ENCODE measurements at places on chromosomes 12 and 14.

DNA sequence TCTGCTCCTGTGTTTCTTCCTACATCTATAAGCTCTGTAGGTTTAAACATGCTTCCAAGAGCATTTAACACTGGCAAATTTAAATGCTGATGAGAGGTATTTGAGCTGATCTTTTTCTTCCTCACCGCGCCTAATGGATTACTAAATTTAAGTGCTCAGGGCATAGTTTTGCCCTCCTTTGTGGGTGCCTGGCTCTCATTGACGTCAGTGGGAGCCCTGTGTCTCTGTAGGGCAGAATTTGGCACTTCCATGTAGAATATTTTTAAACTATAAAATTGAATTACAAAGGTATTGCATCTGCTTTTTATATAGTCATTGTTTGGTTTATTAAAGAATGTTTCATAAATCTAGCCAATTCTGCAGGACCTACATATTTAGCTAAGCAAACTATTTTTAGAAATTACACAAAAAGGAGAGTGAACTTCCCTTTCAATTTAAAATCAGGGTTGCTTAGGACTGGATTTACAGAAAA lies 444.8 kb downstream of the AEBP2 start:
- DNase-seq = no peak

DNA sequence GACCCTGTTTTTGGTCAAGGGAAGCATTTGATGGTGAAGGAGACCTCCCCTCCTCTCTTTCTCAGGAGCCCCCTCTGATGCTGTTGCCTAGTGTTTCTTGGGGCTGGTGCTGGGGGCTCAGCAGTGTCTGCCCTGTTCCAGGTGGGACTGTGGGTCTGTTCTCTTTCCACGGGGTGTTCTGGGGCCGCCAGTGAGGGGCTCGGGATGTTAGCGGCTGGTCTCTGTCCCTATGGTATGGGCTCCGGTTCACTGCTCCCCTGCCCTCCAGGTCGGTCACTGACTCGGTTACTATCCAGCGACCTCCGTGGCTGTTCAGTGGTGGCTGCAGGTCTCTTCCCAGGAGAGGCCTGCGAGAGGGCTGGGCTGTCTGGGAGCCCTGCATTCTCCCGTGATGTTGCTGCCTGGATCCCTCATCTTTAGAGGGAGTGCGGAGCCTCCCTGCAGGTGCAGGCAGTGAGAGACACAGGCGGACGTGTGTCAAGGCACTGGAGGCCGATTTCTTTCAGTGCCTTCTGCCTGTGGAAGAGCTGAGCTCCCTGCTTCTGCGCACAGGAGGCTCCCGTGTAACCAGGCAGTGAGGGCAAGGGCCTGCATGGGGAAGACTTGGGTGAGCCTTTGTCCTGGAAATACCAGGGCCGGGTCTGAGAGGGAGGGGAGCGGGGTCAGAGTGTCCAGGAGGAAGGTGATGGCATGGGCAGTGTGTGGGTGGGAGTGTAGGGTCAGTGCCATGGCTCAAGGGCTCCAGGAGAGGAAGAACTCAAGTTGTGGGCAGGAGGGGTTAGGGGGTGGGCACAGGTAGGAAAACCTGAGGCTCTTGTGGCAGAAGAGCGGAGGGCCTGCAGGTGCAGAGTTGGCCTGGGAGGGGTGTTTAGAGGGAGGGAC lies 362.6 kb downstream of the TMEM121 start:
- DNase-seq = no peak

DNA sequence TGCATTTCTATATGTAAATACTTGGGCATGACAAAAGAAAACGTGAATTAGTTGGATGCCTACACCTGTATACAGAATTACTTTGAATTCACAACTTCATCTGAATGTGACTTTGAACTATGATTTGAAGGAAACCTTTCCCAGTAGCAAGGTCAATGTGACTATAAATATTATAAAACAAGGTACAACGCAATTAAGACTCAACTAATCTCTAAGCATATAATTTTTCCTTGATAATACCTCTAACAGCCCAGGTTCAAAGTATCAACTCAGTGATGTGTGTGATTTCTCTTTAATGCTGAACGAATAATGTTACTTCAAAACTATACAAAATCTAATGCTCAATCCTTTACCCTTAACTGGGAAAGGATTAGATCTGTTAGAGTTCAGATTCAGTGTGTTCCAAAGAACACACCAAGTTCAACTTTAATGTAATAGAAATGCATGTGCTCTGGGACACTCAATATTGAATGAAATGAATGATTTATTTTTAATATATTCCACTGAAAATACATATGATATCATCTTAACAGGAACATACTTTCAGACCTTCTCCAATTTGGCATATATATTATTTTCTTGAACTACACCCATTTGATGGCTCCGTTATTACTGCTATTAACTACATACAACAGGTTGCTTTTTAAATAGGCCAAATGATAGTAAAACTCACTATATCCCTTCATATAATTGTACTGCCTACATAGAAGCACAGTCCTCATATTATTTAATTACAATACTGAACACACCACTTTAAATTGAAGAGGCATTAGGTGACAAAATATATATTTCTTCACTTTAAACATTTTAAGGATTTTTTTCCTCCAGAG lies 40.1 kb upstream of the MTERF2 start:
- no peak for DNase-seq

DNA sequence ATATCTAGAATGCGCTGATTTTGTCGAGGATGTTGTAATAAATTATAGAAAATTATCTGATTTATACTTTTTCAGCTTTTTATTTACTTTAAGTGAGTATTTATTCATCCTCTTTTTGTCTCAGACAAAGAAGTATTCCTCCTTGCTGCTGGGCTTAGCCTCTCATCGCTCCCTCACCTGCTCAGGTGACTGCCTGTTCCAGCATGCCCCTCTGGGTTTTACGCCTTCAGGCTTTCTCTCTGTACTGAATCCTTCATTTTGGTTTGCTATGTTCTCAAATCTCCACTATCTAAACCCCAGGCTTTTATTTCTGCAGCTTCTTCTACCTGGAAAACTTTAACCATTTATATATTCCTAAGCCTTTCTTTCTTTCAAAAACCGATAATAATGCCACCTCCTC lies 1650.9 kb upstream of the SEL1L start:
- no peak for DNase-seq

DNA sequence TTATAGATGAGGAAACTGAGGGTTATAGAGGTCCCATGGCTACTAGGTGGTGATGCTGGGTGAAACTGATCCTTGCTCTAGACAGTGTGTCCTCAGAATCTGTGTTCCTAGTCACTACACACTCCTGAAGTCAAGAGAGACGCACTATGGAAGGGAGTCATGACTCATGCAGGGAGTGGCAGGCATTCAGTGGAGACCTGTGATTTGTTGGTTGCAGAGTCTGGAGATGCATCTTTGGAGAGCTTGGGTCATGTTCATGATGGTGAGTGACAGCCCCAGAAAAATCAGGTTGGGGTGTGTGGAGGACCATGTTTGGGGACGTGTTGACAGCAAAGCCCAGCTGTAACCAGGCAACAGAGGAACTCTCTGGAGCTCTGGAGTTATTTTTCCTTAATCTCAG lies 38.0 kb upstream of the FBXO21 start:
- DNase-seq = no peak

DNA sequence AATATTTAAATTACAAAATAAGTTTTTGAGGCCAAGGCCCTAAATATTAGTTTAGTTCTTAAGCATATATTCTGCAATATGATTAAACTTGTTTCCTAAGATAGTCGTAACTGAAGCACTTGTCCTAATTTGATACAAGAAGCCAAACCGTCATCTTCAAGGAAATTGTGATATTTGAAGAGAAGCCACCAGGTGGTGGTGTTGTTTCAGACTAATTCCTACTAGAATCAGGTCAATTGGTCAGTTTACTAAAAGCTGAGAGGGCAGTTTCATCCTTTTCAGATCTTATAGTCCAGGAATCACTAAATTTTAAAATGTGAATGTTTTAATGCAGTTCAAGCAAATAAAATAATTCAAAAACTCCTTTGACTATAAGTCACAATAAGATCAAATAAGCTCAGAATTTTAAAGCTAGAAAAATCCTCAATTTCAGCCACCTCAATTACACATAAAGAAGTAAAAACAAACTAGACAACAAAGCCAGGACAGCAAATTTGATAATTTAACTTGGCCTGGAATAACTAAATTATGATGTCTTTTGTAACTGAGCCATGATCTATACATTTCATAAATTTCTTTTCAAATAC lies 7.1 kb upstream of the ARL1 start:
- peak; percentile 45 for DNase-seq

DNA sequence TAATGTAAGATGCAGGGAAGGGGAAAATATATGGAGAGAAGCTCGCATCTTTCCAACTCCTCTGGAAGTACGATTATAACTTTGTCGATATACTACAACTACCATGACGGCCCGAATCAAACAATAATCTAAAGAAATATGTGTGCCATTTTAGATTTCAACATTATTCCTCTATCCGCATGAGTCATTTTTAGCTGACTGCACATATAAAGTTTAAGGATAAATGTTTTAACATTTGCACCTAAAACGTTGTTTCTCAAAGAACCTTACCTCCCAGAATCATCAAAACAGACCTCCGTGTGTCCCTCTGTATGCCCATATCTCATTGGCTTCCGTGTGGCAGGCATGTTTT lies 482 bp downstream of the WDHD1 start:
- no peak for DNase-seq

DNA sequence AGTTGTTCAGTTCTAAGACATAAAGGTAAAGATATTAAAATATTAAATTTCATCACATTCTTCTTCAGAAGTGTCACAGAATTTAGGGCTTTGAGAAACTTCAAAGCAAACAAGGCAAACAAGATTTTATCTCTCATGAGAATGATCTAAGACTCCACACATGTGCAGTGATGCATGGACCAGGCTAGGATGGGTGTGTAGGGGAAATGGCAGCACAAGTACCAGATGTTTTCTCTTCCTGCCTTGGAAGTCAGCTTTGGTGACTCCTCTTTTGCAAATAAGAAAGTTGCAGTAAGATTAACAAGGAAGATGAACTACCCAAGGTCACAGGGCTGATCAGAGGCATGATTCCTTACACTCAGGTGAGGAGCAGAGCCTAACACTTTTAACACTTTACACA lies 163.8 kb upstream of the LMNTD1 start:
- no peak for DNase-seq

DNA sequence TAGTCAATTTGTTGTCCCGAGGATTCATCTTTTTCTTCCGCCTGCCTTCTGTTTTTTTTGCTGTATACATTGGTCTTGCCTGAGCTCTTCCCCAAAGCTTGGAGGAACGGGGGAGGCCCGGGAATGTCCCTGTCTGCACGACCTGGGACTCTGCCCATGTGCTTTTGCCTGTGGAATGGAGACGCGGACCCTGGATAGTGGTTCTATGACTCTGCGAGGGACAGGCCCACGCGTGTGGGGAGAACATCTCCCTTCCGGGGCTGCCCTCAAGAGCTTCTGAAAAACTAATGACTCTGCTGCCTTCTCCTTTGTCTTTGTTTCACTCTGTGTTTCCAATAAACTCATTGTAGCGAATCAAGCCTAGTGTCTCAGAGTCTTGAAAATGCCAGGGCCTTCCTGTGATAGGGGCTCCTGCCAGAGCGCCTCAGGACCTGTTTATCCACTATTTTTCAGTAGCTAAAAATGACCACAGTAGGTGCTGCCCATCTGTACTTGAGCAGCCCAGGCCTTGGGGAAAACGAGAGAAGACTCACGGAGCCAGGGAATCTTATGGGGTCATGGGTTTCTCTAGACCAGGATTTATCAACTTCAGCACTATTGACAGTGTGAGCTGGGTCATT lies 12.3 kb downstream of the KRT83 start:
- no peak for DNase-seq

GRCh38 chr12:129325566-129325965 lies 472.3 kb downstream of the GLT1D1 start:
- DNase-seq = no peak

GRCh38 chr12:24522736-24523135 lies 426.2 kb downstream of the BCAT1 start:
- no peak for DNase-seq

- DNase-seq = no peak
These were observed 156.4 kb downstream of the ESR2 start for GRCh38 chr14:64137657-64138290.

- no peak for DNase-seq
These were observed 12.5 kb downstream of the PRDM4 start for GRCh38 chr12:107748472-107748871.

DNA sequence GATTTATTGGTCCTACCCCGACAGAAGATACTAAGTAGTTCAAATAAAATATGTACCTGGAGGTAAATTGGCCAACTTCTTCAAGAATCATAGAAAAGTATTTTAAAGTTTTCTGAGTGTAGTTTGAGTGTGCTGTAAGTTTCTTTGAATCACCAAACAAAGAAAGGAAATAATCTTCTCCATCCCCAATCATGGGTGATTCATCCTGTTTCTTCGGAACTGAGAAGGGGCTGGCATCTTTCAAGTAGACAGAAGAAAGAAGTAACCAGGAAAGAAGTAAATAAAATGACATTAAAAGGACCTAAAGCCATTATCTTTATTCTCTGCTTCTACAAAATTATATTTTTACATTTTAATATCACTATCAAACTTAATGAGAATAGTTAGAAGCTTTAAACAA lies 6.8 kb downstream of the LMNTD1 start:
- no peak for DNase-seq

- DNase-seq = no peak
These were observed 11.9 kb downstream of the TMTC3 start for GRCh38 chr12:88153959-88154358.

- DNase-seq = no peak
These were observed 39.6 kb downstream of the CACNA1C start for GRCh38 chr12:2092354-2092753.

GRCh38 chr12:71439613-71440344 lies at the start of gene LGR5:
LGR5 (plus strand) TSS chr12:71439798; CDS start chr12:71440081, 283 bp downstream.
- peak; percentile 71 for DNase-seq

DNA sequence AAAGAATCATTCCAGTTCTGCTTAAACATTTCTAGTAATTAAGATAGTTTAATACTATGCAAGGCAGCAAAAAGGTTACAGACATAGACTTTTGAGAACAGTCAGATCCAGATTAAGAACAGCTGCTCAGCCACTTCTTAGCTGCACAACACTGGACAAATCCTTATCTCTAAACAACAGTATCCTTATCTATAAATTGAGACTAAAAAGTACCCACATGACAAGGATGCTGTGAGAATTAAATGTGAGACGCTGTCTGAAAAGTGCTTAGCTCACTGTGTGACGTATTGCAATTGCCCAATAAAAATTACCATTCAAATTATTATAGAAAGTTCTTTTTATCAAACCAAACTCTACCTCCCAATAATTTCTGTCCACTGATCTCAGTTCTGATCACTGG lies 35.5 kb downstream of the BORCS5 start:
- DNase-seq = no peak

- no peak for DNase-seq
These were observed 305.5 kb downstream of the AEBP2 start for GRCh38 chr12:19744705-19745218.

DNA sequence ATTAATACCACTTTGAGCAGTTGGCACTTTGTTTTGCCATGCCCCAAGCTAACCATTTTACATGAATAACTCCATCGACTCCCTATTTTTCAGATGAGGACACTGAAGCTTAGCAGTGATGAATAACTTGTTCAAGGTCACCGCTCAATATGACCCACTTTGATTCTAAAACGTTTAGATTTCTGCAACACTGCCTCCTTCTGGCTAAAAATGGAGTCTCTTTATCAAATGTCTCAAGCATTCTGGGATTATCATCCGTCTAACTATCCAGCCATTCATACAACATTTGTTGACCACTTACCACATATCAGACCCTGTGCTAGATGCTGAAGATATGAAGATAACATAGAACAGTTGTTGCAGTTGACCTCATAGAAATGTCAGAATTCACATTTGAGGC lies 298.0 kb downstream of the PPFIA2 start:
- DNase-seq = no peak

Data from HEK293T (cell line).